ENCODE measurements at places on chromosomes 4 and X.

DNA sequence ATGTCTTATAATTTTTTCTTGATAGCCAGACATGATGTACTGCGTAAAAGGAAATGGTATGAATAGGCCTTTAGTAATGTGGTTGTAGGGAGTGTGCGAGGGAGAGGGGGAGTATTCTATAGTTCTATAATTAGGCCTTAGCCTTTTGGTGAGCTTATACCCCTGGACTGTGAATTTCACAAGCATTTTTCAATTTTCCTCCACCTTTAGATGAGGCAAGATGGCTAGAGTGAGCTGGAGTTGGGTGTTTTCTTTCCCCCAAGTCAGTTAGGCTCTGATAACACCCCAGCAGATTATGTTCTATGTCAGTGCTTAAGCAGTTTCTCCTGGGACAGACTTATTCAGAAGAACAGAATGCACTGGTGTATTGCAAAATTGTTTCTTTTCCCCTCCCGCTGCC is 210.2 kb upstream of the NPY2R start:
- no peak for DNase-seq

DNA sequence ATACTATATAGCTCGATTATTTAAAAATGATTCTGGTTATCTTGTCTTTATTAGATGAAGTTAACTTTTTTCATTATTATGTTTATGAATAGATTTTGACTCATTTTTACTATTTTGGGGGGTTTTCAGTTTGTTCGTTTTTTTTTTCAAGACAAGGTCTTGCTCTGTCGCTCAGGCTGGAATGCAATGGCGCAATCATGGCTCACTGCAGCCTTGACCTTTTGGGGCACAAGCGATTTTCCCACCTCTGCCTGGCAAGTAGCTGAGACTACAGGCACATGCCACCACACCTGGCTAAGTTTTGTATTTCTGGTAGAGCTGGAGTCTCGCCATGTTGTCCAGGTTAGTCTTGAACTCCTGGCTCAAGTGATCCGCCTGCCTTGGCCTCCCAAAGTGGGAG is 24.9 kb upstream of the FOXR2 start:
- no peak for DNase-seq

DNA sequence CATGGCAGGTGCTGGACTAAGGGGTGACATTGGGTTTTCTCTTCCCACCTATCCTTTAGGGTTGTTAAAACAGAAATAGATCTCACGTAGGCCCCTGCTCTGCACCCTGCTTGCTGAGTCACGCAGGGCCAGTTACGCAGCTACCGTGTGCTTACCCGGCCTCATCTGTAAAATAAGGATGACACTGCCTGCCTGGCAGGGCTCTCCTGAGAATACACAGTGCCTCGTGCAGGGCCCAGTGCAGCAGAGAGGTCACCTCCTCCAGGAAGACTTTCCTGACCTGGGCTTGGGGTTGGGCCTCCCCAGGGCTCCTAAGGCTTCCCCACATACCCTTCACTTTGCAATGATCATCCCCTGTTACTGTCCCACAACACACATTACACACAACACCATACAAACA is 33.6 kb upstream of the JAKMIP1 start:
- no peak for DNase-seq

GRCh38 chr4:165308166-165308565 is 19.3 kb upstream of the MSMO1 start:
- no peak for DNase-seq

GRCh38 chr4:176788248-176788647 is 4.5 kb downstream of the VEGFC start:
- no peak for DNase-seq

GRCh38 chrX:57587607-57588006 is 4.2 kb upstream of the ZXDB start:
- no peak for DNase-seq

Data from activated CD4-positive, alpha-beta T cell treated with anti-CD3 and anti-CD28 coated beads, Interleukin-2, amount 10 ng/mL, durations not matched to agents 7 days and 5 days (primary cell).